ENCODE measurements at places on chromosomes 12 and 14.

DNA sequence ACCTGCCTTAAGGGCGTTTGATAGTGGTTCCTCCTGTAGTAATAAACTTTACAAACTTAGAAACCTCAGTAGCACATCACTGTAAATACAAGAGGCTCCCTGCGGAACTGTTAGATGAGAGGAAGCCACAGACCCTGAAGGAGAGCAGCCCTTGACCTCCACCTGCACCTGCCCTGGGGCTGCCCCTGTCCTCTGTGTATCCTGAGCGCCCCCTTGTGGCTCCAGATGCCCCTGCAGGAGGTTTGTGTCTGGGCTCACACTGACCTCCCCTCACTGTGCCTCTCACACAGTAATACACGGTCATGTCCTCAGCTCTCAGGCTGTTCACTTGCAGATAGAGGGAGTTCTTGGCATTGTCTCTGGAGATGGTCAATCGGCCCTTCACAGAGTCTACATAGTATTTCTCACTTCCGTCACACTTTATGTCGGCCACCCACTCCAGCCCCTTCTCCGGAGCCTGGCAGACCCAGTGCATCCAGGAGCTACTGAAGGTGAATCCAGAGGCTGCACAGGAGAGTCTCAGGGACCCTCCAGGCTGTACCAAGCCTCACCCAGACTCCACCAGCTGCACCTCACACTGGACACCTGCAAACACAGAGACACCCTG, 1059.8 kb downstream of the TMEM121 start:
- DNase-seq = peak; percentile 85

- DNase-seq = no peak
These were observed 8.6 kb upstream of the G2E3 start for GRCh38 chr14:30550335-30550734.

GRCh38 chr12:118528625-118529024, 152.3 kb downstream of the SUDS3 start:
- DNase-seq = no peak

DNA sequence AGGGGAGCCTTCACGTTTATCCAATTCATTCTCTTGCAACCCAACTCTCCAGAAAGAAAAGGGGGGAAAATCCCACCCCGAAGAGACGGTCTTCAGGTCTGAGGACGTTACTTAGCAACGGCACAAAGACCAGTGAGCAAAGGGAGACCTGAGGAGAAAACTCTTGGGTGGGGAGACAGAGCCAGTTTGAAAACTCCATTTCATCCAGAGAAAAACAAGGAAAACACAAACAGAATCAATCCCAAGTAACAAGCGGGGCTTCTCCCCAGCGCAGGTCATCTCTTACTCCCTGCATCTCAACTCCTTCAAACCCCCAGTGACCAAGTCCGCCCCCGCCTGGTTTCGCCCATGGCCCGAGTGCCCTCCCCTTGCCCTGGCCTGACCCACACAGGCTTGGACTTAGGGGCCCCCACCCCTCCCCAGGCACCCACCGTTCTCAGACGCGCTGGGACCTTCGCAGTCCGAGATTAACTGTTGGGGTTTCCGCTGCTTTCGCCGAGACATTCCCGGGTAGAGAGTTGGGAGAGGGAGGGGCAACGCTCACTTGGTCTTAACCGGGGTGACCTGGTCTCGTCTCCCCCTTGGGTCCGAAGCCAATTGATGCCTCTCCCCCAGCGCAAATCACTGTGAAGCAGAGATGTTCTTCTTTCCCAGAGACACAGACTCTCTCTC, 10.4 kb upstream of the SALL2 start:
- DNase-seq = no peak

DNA sequence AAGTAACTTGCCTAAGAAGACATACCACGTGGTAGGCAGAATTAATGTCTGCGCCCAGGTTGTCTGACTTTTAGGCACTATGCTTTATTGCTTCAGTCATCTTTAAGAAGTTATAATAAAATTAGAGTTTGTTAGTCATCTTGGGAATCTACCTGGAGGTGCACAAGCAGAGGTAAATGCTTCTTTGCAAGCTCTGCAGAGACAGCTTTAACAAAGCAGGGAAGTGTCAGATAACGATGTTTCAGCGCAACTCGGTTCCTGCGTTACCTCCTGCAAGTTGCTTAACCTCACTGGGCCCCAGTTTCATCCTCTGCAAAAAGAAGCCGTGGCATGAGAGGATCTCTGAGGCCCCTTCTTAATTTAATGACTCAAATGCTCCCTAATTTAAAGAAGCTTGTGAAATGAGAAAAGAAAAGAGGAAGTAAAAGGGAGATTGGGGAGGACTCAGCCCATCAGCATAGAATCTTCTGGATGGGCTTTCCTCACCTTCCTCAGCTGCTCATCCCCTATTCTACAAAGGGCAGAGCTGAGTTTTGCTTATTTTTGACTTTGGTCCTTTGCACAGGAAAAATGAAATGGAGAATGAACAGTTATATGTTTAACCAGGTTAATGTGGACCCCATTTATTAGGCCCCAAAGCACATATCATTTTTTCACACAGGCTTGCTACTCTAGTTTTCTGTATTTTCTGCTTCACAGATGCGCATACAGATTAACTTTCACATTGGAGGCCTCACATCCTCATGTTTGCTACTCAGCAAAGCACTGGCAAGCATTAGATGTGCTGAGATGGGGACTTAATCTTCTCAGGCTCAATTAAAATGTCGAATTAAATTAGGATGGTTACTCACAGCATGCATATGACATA, 5.1 kb downstream of the ARHGDIB start:
- peak; percentile 62 for DNase-seq

Data from activated CD8-positive, alpha-beta T cell treated with anti-CD3 and anti-CD28 coated beads for 36 hours (primary cell).